ENCODE measurements at places on chromosomes 11 and 22.

GRCh38 chr11:2390725-2391151, 9.8 kb upstream of the TSSC4 start:
- peak; percentile 78 for DNase-seq

GRCh38 chr22:46614025-46614931, 5.9 kb upstream of the GRAMD4 start:
- DNase-seq = peak; percentile 74

GRCh38 chr22:46797355-46797754, 34.9 kb downstream of the TBC1D22A start:
- DNase-seq = peak; percentile 57

GRCh38 chr11:103418014-103418413, 308.8 kb downstream of the DYNC2H1 start:
- DNase-seq = no peak

DNA sequence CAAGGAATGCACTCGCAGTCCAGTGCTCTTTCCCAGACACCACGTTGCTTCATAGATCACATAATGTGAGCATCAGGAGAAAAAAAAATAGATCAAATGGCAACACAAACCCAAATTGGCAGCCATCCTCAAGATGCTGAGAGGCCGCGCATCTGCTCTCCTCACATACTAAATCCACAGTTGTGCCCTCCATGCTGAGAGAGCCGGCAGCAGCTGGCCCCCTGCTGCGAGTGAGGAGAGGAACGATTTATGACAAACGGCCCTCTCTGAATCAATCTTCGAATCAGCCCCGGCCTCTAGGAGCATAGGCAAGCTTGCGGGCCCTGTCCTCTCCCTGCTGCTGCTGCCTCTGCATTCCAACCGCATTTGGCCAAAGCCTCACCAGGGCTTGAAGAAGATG, 159.9 kb upstream of the TENM4 start:
- DNase-seq = no peak

DNA sequence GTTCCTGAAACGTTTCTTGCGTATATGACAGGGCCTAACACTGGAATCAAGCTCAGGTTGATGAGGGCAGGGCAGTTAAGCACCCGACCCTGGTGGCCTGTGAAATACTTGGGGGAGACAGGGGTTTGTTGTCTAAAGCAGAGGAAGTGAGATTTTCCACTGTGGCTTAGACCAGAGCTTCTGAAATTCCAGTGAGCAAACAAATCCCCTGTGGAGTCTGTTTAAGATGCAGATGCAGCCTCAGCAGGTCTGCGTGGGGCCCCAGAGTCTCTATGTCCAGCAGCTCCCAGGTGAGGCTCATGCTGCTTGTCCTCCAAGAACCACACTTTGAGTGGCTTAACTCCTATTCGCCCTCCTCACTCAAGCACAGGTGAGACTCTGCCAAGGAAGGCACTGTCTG, 39.1 kb upstream of the PRAME start:
- DNase-seq = no peak

DNA sequence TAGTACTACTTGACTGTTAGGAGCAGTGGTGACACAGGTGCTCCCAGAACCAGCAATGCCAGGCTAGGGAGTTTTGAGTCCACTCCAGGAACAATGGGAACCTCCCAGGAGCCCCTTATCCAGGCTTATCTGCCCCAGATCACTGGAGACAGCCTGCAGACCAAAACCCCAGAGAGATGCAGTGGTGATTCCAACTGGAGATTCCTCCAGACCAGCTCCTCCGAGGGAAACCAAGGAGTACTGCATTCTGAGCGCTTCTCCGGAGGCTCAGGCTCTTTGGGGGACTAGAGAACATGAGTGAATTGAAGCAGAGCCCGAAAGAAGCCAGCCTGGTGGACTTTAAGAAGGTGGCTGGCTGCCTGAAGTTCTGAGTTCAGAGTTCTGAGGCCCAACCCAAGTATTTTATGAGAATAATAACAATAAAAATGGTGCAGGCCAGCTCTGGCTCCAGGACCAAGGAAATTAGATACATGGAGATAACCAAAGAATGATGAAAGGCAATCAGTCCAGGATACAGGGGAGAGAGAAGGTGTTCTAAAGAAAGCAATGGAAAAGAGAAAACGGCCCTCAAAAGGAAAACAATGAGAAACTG, 1.3 kb upstream of the TMEM25 start:
- DNase-seq = no peak

GRCh38 chr11:104819107-104819506, 79.2 kb downstream of the CASP12 start:
- DNase-seq = no peak

- DNase-seq = peak; percentile 18
These were observed 28.3 kb downstream of the EFCAB6 start for GRCh38 chr22:43783777-43784176.

DNA sequence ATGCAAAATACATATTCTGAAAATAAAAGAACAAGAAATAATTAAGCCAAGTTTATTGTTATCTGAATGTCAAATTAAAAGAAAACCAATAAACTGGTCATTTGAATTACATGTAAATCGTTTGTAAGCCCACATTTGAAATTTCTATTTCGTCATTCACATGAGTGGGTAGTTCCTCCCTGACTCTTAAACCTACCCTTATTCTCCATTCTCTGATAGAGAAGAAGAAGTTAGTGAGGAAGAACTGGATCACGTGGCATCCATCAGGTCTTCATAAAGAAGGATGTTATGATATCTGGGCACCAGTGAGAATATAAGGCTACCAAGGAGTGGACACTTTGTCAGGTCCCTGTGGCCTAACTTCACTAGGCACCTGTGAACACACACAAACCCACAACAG, 328.1 kb downstream of the OPCML start:
- DNase-seq = no peak

DNA sequence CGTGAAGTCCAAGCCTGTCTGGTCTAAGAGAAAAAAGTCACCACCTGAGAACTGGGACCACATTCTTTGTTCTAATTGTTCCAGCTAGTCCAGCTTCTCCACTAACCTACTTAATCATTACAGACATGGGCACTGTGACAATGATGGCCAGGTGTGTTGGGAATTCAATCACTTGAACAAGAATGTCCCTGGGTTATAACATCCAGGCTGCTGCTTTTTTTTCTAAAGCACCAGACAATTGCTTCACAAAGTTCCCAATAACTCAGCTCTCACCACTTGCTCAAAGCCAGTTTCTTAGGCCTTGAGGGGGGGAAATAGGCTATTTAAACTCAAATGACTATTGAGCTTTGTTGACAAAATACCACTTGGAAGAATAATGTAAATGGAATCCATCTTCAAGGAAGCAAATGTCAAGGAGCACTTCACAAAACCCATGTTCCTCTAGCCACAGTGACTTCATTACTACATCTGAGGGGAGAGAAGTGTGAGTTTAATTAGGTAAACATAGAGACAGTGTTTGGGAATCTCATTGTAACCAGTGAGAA, 80.3 kb downstream of the ME3 start:
- no peak for DNase-seq

DNA sequence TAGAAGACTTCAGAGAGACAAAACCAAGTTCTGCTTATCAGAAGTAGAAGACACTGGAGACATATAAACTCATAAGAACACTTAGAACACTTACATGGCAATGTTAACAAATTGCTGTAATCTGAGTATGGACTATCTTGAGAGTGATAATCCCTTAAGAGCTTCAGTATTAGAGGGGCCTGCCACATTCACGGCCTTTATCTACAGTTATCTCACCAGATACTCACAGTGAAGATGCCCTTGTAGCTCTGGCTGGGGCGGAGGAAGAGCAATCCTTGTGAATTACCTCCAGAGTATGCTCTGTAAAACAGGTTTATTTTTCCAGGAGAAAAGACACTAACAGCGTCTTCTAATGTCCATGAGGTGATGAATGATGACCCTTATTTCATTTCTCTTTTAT, 762.8 kb downstream of the FAM181B start:
- no peak for DNase-seq

- DNase-seq = no peak
These were observed 14.9 kb upstream of the PPFIA1 start for GRCh38 chr11:70255477-70256116.

GRCh38 chr11:7603031-7603781, 70.1 kb downstream of the CYB5R2 start:
- DNase-seq = no peak

- DNase-seq = no peak
These were observed 81.4 kb downstream of the TBC1D22A start for GRCh38 chr22:46843821-46844255.

- no peak for DNase-seq
These were observed 566.8 kb upstream of the TENM4 start for GRCh38 chr11:80007616-80008015.

GRCh38 chr11:33777906-33778305, 3.6 kb upstream of the FBXO3 start:
- no peak for DNase-seq

GRCh38 chr22:25764270-25765015, 22.5 kb downstream of the MYO18B start:
- no peak for DNase-seq

DNA sequence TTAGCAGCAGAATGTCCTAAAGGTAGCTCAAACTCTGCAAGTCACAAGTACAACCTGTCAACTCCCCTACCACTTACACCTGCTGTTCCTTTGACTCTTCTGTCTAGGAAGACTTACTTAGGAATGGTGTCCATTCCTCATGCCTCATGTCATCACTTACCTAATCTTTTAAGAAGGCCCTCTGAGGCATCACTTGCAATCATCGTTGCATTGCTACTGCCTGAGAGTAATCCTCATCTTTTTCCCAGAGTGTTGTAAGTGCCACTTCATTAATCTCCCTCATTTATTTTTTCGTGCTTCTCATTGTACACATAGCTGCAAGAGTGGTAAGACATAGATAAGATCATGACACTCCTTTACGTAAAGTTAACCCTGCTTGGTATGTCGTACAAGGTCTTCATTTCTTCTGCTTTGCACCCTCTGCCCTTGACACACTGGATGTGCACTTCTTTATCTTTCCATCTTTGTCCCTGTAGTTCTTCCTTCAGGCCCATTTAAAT, 54.6 kb downstream of the SFI1 start:
- no peak for DNase-seq

DNA sequence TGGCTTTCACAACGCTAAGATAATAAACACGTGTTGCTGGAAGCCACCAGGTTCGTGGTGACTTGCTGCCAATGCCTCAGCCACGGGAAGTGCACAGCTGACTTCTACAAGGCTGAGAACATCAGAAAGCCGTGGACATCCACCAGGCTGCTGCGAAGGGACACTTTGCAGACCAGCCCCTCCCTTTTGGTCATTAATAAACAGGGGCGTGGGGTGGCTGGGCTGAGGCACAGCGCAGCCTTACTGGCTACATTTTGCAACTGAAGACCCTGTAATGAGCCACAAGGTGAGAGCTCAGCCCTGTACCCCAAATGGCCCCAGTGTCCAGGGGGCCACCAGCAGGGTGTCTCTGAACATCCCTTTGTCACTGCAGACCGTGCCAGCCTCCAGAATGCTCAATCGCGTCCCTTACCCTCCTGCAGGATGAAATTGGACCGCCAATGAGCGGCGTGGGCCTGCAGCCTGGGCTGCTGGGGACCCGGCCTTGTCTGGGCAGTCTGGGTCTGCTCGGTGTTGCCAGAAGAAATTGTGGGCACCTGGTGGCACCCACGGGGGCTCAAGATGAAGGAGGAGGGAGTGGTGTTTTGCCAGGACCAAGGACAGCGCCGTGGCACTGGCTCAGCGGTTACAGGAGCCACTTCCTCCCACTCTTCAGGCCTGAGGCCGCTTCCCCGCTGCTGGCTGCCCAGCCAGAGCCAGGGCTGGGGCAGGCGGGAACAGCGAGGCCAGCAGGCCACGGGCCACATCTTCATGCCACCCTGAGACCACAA, 181.9 kb downstream of the CTTN start:
- no peak for DNase-seq

DNA sequence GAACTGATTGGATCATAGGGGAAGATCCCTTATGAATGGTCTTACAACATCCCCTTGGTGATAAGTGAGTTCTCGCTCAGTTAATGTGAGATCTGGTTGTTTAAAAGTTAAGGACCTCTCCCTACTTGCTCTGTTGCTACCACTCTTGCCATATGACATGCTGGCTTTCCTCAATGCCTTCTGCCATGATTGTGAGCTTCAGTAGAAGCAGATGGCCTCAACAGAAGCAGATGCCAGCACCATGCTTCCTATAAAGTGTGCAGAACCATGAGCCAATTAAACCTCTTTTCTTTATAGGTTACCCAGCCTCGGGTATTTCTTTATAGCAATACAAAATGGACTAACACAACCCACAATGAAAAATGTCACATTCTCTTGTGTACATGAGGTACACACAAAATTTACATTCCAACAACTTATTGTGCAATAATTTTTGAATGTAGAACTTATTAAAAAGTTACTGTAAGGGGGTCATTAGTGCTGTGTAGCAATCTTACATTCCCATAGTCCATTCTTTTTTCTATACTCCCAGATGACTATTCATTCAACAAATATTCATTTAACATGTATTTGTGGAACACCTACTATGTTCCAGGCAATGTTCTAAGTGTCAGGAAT, 10.3 kb downstream of the CYP2R1 start:
- no peak for DNase-seq

DNA sequence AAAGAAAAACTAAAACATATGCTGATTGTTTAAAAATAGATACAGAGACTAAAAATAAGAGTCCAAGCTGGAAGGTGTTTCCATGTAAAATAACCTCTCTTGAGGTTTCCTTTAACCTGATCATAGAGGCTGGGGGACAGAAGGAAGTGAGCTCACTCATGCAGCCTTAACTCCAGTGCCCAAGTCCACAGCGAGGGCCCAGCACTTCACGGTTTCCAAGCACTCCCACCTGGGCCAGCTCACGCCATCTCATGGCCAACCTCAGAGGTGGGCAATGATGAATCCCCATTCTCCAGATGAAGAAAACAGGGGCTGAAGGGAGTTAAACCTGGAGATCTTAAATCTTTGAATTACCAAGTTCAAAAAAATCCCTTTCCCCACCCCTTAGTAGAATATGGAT, 14.9 kb upstream of the TFIP11 start:
- no peak for DNase-seq

DNA sequence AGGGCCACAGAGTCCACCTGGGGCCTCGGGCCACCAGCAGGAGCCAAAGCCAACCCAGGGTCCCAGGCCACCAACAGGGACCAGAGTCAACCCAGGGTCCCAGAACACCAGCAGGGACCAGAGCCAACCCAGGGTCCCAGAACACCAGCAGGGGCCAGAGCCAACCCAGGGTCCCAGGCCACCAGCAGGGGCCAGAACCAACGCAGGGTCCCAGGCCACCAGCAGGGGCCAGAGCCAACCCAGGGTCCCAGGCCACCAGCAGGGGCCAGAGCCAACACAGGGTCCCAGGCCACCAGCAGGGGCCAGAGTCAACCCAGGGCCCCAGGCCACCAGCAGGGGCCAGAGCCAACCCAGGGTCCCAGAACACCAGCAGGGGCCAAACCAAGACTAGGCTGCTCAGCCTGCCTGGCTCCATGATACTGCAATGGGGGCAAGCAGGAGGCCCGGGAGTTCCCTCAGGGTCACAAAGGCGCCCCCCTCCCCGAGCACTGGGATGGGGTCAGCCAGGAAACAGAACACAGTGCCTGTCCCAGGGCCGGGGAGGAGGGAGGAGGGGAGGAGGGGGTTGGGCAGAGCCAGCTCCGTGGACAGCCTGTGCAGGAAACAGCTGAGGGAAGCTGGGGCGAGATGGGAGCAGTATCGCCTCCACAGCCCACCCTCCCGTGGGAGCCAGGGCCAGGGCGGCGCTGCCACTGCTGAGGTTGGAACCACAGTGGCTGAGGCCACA, 62.0 kb upstream of the PRR5 start:
- no peak for DNase-seq

GRCh38 chr11:45852018-45852711, 4.9 kb downstream of the CRY2 start:
- DNase-seq = peak; percentile 16

GRCh38 chr22:39284142-39284980, 35.1 kb downstream of the RPL3 start:
- DNase-seq = no peak
